A549 treated with CpdA at 1 μM for 4 hours (cell line): ENCODE measurements at places on chromosomes 12 and 14. TPM values are rescaled to one million over a fixed set of nuclear protein-coding genes. Genes with fewer than 3 reads are reported as not detected.

RPL6 gene
- total RNA-seq, result 2,097 to 2,509 TPM (median 2,145 TPM) in 5 replicates

CAPZA3 gene
- not detected in 5 replicates for total RNA-seq

DENND5B gene
- total RNA-seq, result 13.5 to 16.5 TPM (median 15.0 TPM) in 5 replicates

DTX1 gene
- total RNA-seq, result 0.32 to 0.67 TPM (median 0.46 TPM) in 5 replicates

KCNA5 gene
- total RNA-seq, result not detected in 5 replicates

KCNC2 gene
- total RNA-seq, result not detected in 5 replicates

KRT3 gene
- total RNA-seq, result 0.03 to 0.10 TPM in 2 of 5 replicates, not detected in the others

EMP1 gene
- 66.7 to 87.9 TPM (median 82.5 TPM) in 5 replicates for total RNA-seq

REP15 gene
- total RNA-seq, result 0.28 to 0.97 TPM (median 0.48 TPM) in 5 replicates

SPX gene
- total RNA-seq, result 1.3 to 2.1 TPM (median 2.0 TPM) in 5 replicates

C12orf54 gene
- total RNA-seq, result not detected in 5 replicates

TMPRSS12 gene
- not detected in 5 replicates for total RNA-seq
